ENCODE measurements at places on chromosomes 5 and 9.
A peak's percentile ranks its signal among the peaks of the same experiment; 100 is the strongest.

GRCh38 chr5:107915176-107915812 is 244.6 kb upstream of the EFNA5 start:
- DNase-seq: no peak

DNA sequence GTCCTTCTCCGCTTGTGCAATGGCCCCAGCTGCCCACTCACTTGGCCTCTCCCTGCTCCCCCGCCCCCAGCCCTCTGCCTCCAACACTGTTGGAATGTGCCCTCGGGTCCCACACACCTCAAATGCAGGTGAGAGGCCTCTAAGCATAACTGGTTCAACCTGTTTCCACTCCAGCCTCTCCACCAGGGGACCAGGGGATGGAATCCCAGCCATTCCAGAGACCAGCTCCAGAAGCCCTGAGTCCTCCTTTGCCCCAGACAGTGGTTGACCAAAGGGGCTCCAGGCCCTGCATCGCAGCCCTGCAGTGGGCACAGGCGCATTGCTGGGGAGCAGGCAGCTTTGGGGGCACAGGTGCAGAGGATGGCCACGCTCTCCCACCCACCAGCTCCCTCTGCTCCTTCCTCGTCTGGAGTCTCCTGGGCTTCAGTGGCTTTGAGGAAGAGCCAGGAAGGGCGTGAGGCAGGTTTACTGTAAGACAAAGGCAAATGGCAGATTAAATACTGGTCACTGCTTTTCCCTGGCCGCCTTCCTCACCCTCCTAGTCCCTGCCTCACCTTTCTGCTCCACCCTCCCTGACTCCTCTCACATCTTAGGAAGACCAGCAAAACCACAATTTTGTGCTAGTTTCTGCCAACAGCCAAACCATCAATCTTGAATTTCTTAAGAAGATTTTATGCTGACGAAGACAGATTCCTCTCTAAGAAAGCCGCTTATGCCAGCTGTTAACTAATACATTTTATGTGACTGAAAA is 29.1 kb upstream of the IRX2 start:
- DNase-seq: no peak

GRCh38 chr9:70315389-70315788 is 56.6 kb downstream of the SMC5 start:
- DNase-seq: peak; percentile 7

GRCh38 chr9:125687163-125687863 is 19.7 kb downstream of the MAPKAP1 start:
- DNase-seq: no peak

- DNase-seq: no peak
Observed at GRCh38 chr5:82605441-82605973, 327.4 kb upstream of the RPS23 start.

DNA sequence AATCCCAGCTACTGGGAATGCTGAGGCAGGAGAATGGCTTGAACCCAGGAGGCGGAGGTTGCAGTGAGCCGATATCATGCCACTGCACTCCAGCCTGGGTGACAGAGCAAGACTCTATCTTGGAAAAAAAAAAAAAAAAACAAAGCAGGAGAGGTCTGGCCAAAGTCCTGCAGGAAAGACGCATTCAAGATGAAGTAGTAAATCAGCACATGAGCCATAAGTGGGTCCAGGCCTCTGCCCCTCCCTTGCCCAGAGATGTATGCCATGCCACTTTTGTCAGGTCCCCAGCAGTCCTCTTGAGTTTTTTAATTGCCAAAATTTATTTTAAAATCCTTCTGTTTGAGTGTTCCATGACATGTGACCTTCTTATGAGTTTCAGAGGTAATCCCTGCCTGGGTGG is 8.5 kb upstream of the PHF19 start:
- DNase-seq: no peak

DNA sequence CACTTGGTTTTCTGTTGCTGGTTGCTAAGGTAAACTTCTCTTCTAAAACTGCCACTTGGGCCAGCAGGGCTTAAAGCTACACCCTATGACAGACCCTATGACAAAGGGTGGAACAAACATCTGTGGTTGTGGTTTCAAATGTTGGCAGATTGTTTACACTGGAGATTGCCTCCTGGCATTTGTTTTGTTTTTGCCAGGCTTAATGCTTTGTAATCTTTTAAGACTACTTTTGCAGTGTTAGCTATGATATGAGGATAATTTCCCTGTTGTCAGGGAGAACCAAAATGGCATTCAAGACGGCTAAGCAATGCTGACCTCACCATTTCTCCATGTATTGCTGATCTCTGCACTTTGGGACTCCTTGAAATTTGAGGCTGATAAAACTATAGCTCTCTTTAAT is 50.3 kb downstream of the MAMDC2 start:
- DNase-seq: no peak

DNA sequence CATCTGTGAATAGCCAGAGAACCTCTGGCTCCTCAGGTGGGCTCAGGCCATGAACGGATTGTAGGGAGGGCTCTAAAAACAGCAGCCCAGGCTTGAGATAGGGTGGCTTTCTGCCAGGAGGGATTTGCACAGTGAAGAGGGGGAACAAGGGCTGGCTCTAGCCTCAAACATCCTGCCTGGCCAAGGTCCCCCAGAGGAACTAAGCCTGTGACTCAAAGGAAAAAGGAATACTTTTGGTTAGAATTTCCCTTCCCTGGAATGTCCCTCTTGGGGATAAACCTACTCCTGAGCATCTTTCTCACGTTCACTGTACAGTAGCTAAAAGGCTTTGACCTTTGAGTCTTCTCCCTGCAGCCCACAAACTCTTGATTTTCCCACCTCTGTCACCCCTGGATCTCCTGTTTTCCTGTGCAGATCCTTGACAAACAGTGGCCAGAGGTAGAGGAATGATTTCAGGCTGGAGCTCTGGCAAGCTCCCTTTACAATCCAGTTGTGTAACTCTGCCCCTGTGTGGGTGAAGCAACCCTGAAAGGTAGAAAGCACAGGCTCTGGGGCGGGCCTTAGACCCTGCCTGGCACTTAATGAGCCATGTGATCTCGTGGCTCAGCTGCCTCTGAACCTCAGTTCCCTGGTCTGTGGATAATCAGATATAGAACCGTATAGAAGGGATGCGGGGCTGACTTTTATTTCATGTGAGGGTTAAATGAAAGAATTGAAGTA is 17.4 kb downstream of the SEC61B start:
- DNase-seq: no peak

DNA sequence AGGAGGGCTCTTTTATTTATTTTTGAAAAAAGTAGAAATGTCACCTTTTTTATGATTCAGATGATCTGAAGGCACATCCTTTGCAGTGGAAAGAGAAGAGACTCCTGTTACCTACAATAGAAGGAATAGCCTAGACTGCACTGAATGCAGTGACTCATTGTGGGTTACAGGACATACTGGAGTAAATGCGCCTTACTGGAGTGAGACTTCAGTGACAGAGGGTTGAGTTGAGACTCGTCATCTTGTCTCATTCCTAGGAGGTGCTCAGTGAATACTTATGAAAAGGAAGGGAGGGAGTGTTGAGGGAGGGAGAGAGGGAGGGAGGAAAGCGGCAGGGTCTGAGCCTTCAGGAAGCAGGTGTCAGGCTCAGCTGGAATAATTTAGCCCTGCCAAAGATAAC is 25.2 kb downstream of the ANKRA2 start:
- no peak for DNase-seq

DNA sequence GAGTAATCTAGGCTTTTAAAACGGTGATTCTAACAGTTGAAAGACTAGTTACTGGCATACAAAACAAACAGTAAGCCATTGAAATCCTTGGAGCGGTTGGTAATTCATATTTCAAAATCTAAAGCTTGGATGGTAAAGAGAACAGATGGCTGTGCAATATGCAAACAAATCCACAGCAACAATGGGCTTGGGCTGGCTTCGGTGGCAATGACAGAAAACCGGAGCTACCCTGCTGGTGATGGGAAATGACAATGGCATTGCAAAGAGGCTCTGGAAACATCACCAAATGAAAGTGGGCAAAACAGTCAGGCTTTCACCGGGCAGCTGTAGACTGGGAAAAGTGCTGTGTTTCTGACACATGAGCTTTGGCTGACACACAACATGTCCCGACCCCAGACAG is 42.2 kb downstream of the MED27 start:
- no peak for DNase-seq

DNA sequence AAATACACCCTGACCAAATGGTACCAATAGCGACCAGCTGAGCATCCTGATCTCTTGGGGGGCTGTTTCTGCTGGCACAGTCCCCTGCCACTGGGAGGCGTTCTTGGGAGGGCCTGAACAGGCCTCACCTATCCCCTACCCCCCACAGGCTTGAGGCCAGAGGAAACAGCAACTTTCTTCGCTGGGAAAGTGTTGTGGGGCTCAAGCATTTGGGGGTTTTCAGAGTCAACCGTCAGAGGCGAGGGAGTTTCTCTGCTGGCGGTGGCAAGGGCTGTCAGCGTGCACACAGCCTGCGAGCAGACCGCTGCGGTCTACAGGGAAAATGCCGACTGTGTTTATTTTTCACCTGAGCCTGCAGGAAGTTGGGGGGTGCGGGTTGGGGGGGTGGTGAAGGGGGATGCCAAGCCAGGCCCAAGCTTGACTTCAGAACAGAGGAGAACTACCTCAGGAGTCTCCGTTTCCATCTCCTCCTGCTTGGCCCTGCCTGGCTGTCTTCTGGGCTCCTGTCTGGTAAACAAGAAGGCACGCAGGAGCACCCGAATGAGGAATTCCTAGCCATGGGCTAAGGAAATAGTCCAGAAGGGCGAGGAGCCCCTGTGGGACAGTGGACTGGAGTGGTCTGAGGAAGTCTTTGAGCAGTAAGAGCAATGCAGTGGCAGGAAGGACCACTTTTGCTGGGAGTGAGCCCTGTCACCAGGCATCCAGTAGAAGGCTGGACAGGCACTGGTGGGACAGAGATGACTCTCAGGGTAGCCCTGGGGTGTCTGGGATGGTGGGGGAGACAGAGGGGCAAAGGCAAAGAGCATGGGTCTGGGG is 18.1 kb downstream of the TCF7 start:
- no peak for DNase-seq

DNA sequence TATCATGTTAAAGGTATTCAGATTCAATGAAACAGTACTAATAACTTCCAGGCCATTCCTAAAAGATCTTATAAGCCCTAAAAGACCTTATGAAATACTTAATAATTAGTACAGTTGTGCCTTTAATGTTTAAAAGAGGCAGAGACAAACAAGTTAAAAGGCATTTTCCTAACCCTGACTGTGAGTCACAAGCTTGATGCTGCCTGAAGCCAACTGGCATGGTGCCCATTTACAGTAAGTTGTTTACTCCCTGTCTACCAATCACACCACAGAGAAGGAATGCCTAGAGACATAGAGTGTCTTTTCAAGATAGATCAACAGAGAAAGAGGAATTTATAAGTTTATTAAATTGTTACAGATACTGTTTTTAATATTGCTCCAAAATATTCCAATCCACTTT is 47.8 kb downstream of the NR3C1 start:
- peak; percentile 74 for DNase-seq

DNA sequence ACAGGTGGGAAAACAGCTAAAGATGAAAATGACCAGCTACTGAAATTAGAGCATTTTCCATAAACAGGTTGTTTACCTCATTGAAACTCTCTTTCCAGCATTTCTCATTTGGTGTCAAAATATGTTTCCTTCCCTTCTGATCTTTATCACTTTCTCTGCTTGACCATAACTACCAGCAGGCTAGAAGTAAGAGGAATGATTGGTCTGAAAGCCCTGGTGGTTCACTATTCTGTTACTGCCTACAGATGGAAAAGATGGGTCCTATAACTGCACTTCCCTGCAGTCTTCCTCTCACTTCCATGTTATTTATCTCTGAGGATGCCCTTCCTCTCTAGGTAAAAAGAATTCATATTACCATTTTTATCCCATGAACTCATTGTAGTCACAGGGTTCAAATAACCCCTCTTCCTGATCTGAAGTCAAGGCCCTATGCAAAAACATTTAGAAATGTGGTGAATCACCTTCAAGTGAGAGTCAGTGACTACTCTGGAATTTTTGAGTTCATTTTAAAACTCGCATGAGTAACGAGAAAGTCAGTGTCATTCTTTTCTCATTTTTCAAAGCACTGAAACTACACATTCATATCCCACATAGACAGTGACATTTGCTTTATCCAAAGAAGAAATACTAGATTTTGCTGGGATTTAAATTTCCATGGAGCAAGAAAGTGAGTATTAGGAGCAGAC is 51.7 kb downstream of the ZNF474 start:
- no peak for DNase-seq

- DNase-seq: no peak
Observed at GRCh38 chr5:18764161-18764560, 1129.9 kb downstream of the TAF11L14 start.

DNA sequence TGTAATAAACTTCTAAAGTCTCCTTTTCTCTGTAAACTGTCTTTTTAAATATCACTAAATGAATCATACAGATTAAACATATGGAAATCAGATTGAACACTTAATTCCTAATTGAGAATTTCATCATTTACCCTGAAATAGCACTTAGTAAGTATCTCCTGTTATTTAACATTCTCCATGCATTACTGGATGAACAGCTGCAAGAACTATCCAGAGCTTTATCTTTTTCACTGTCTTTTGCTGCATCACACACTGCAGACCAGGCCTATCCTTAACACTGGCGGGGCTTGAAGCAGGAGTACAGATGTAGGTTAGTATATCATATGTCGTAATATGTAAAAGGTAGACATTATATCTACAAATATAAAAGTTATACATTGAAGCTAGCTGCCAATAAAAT is 108.7 kb upstream of the EFNA5 start:
- DNase-seq: no peak

- no peak for DNase-seq
Observed at GRCh38 chr9:116695438-116695837, 8.3 kb downstream of the TRIM32 start.

GRCh38 chr9:129934041-129934591 is 98.9 kb downstream of the USP20 start:
- DNase-seq: no peak

- DNase-seq: no peak
Observed at GRCh38 chr5:73132759-73133158, 12.4 kb downstream of the TMEM171 start.

GRCh38 chr5:14225173-14225834 is 82.2 kb downstream of the TRIO start:
- DNase-seq: no peak

DNA sequence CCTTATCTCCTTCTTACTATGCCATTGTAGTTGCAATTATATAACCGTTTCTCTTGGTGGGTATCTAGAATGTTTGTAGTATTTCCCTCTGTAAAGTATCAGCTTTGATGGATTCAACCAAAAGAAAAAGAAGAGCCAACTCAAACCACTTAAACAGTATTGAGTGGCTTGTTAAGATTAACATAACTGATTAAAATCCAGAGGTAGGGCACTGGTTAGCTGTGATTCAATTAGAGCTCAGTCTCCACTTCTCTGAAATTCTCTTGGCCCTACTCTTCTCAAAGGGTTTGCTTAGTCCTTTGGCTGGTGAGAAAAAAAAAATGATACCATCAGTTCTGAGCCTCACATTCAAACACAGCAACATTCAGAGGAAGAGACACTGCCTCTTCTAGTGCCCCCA is 37.0 kb downstream of the TYRP1 start:
- no peak for DNase-seq

GRCh38 chr9:110969971-110970386 is 68.3 kb downstream of the LPAR1 start:
- peak; percentile 71 for DNase-seq

Measured in AG04449 (cell line).